ENCODE measurements at places on chromosomes 7 and 10. TPM values are rescaled to one million over a fixed set of nuclear protein-coding genes. Genes with fewer than 3 reads are reported as not detected.
A peak's percentile ranks its signal among the peaks of the same experiment; 100 is the strongest.

Gene LGI1
- total RNA-seq = not detected

DNA sequence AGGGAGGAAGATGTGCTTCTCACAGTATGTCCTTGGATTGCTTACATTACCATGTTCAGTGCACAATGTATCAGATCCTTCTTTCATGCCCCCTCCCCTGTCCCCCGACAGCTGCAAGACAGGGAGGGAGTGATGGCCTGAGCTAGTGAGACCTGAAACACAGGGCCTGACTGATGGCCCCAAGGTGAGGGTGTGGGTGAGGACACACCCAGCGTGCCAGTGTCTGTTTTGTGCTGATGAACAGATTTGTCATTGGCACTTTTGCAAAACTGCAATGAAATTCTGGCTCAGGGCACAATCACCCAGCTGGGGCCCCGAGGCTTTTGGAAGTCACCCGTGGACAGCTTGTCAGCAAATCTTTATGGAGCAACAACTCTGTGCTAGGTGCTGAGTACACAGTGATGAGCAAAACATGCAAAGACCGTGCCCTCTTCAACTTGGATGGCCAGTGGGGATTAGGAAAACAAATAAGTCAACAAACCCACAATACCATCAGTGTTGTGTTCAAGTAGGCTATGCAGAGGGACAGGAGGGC lies 59.4 kb upstream of the EMX2 start:
- no peaks in the 10 kb centered on the region for H3K36me3 ChIP-seq
- H3K4me3 ChIP-seq = no peak overlapping the region

DNA sequence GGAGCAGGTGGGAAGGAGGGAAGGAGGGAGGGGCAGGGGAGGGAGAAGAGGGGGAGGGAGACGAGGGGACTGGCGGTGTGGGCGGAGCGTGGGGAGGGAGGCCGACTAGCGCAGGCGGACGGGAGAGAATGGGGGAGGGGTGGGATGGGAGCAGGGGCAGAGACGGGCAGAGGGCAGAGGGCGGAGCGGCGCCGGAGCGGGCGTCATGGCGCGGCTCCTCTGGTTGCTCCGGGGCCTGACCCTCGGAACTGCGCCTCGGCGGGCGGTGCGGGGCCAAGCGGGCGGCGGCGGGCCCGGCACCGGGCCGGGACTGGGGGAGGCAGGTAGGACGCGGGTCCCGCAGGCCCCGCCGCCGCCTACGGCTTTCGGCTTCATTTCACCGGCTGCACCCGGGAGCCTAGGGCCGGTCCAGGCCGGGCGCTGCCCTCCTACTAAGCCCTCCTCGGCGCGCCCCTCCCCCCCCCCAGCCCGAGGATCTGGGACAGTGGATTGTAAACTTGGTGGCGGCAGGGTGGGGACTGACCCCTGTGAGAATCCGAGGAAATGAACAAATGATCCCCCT lies at the start of gene MSRB2:
MSRB2 (plus strand) TSS at position 176 of the 562 bp plus-strand sequence; CDS start at position 206, 30 bp downstream.
- peak within 1 kb of the TSS; percentile 89 for H3K4me3 ChIP-seq
- peaks cover 21% of the 10 kb centered on the region for H3K4me1 ChIP-seq
- H3K27me3 ChIP-seq = peaks cover 19% of the 10 kb centered on the region
- no peaks in the 10 kb centered on the region for H3K36me3 ChIP-seq
- peak within 1 kb of the TSS; percentile 83 for H3K27ac ChIP-seq
- DNase-seq = peak; percentile 88

Gene UNCX
- total RNA-seq = not detected

DNA sequence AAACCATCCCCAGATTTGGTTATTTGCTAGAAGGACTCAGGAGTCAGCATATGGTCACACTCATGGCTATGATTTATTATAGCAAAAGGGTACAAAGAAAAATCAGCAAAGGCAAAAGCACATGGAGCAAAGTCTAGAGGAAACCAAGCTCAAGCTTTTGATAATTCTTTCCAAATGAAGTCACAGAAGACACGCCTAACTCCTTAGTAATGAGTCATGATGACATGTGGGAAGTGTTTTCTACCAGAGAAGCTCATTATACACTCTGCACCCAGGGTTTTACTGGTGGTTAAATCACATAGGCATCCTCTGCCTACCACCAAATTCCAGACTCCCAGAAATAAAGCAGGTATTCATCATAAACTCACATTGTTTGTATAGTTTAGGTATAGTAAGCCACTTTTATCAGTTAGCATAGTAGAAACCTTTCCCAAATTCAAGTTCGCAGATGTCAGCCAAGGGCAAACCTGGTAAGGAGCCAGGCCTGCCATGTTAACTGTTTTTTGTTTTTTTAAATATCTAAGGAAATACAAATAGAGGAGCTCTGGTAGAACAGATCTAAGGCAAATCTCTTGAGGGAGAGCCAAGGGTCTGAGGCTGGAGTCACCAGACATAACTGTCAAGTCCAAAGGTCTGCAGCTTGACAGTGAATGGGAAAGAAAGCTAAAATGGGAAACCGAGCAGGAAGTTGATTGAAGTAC lies 15.4 kb upstream of the HIBADH start:
- DNase-seq = no peak
- H3K36me3 ChIP-seq = no peaks in the 10 kb centered on the region
- H3K4me1 ChIP-seq = no peaks in the 10 kb centered on the region

- DNase-seq = peak; percentile 92
- H3K36me3 ChIP-seq = peaks cover 10% of the 10 kb centered on the region
- H3K27me3 ChIP-seq = no peaks in the 10 kb centered on the region
- H3K4me3 ChIP-seq = peak overlapping the region; percentile 91
- H3K27ac ChIP-seq = peak overlapping the region; percentile 88
Measured at GRCh38 chr10:96832721-96833219, 672 bp downstream of the LCOR start.

GRCh38 chr10:132836832-132837540 lies 51.0 kb upstream of the NKX6-2 start:
- no peaks in the 10 kb centered on the region for H3K27me3 ChIP-seq
- H3K4me1 ChIP-seq = no peaks in the 10 kb centered on the region
- no peak for DNase-seq
- H3K27ac ChIP-seq = no peak overlapping the region
- no peaks in the 10 kb centered on the region for H3K36me3 ChIP-seq
